ENCODE measurements at places on chromosomes 12 and 14. TPM values are rescaled to one million over a fixed set of nuclear protein-coding genes. Genes with fewer than 3 reads are reported as not detected.

GALNT16 gene
- 0.17 TPM for total RNA-seq

SLC5A8 gene
- not detected for total RNA-seq

PTPRR gene
- total RNA-seq: not detected

CELA1 gene
- not detected for total RNA-seq

AACS gene
- 43.6 TPM for total RNA-seq

GZMH gene
- not detected for total RNA-seq

TMED10 gene
- total RNA-seq: 138 TPM

DPPA3 gene
- not detected for total RNA-seq

PPP1R1A gene
- not detected for total RNA-seq
